ENCODE measurements at places on chromosomes 2 and 18.

GRCh38 chr2:221517696-221518151 lies 54.4 kb downstream of the EPHA4 start:
- peak; percentile 79 for DNase-seq

- DNase-seq = no peak
Measured at GRCh38 chr2:239160226-239161143, 240.3 kb downstream of the HDAC4 start.

GRCh38 chr2:224646242-224646846 lies 61.2 kb upstream of the CUL3 start:
- DNase-seq = peak; percentile 37

DNA sequence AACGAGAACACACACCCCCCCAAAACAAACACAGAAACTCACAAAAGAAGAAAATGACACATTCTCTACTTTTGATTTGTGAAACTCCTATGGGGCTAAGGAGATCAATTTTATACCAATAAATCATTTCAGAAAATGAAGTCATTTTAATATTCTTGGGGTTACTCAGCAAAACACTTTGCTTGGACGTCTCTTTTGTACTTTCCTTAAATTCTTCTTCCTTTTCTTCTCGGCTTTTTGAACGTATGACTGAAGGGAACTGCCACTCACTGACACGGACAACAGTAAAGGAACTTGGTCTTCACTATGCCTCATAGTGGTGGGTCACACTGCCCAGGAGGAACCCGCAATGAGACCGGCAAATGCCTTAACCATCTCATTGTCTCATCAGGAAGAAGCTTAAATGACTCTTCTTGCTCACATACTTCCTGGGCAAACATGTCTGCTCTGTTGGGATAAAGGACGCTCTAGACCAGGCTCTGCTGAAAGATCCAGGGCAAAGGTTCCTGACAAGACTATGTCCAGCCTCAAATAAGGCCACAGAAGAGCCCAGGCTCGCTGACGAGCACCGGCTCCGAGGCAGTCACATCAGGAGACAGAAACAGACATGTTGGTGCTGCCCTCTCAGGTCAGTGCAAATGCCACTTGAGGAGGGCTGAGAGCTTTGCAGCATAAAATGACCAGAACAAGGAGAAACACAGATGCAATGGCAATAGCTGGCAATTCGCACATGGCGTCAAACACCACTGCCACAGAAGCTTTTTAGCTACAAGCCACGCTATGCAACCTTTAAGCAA lies 205.5 kb downstream of the TGIF1 start:
- DNase-seq = no peak

DNA sequence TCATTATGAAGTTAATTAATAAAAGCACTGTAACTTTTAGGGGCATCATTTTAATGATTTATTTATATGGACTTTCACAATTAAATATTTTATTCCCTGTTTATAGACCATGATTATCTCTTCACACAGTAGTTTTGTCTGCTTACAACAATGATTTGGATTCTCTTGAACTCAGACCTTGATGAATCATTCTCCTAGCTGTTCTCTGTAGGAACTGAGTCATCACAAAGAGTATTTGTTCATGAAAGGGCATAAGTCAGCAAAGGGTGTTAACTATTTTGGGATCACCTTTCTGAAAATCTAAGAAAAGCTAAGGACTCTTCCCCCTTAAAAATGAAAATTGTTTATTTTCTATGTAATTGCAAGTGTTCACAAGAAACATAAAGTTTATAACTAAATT lies 461.1 kb upstream of the UBE2E3 start:
- no peak for DNase-seq

DNA sequence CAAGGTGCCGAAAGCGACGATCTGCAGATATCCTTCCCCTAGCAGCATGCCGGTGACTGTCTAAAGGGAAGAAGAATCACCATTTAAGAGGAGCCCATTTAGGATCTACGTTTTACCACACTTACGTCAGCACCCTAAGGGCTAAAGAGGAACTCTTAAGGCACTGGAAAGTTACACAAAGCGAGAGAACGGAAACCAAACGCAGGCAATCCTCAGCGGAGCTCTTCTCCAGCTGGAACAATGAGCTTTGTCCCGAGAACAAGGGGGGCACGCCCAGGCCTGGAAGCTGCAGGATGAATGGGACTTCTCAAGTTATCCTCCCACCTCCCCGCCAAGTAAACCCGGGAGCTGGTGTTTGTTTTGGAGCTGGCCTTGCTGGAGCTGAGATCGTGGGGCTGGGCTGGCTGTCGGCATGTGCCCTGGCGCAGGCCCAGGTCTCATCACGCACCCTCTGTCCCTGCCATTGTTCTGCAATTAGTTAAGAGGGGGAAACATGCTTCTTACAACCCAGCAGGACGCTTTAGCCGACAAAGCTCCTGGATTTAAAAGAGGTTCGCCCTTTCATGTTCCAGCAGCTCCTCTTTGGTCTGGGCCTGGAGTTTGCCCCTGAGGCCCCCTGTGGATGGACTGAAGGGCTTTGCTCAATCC lies 36.4 kb downstream of the PXDN start:
- no peak for DNase-seq

GRCh38 chr2:43943323-43943722 lies 52.5 kb downstream of the LRPPRC start:
- DNase-seq = no peak

- DNase-seq = no peak
Measured at GRCh38 chr2:128237911-128238697, 80.6 kb downstream of the HS6ST1 start.

DNA sequence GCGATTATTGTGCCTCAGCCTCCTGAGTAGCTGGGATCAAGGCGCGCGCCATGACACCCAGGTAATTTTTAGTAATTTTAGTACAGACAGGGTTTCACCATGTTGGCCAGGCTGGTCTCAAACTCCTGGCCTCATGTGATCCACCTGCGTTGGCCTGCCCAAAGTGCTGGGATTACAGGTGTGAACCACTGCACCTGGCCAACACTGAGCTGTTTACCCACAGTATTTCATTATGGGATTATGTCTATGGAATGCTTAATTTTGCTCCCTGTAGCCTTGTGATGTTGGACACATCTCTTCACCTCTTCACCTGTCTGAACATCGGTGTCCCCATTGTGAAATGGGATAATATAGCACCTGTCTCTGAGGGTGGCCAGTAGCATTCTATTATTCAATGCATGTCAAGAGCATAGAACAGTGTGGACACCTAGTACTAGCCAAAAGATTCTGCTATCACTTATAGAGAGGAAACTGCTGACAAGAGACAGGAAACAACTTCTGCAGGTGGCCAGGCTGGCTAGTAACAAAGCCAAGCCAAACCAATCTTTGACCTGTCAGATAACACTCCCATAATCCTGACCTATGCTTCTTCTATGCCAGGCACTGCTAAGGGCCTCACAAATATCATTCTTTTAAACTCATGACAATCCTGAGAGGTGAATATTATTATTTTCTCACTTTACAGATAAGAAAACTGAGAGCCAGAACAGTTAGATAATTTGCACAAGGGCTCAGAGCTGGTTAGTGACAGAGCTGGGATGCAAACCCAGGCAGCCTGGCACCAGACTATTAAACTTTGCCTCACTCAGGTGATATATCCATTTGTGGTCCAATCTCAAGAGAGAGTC lies 29.4 kb upstream of the REEP1 start:
- no peak for DNase-seq

- no peak for DNase-seq
Measured at GRCh38 chr2:127078666-127079270, 28.2 kb downstream of the BIN1 start.

GRCh38 chr18:13328213-13328612 lies 109.7 kb downstream of the LDLRAD4 start:
- DNase-seq = no peak
